ENCODE measurements at places on chromosomes 7 and 10.

DNA sequence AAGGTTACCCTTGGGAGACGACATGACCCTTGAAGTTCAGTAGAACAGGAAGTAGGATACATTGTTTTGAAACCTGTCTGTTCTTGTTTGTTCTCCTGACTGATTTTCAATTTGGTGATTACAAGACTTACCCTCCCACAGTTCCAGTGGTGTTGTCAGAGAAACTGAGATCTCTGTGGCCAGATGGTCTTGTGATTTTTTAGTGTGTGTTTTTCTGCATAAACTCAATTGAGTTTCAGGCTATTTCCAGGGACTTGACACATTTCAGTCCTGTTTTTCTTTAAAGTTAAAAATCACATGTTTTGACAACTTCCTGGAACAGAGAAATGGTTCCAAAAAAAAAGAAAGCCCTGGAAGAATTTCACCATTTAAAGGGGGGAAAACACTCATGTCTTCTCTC lies 22.3 kb downstream of the PIK3CG start:
- no peak for DNase-seq

DNA sequence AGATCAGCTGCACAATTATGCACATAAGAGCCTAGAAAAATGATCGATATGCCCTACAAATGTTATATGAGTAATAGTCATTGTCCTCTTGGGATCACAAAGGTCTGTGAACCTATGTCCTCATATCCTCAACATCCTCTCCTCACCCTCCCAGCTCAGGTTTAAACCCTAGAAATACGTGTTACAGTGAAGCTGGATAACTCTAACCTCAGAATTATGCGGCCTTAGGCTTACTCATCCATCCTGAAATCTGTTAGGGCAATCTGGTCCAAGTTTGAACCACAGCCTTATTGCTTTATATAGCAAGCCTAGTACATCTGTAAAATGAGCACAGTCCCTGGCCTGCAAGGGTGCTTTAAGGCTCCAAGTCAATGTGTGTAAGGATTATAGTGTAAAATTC lies 84.2 kb upstream of the FRMD4A start:
- no peak for DNase-seq

- no peak for DNase-seq
Measured at GRCh38 chr10:35452171-35452570, 115.9 kb downstream of the CCNY start.

DNA sequence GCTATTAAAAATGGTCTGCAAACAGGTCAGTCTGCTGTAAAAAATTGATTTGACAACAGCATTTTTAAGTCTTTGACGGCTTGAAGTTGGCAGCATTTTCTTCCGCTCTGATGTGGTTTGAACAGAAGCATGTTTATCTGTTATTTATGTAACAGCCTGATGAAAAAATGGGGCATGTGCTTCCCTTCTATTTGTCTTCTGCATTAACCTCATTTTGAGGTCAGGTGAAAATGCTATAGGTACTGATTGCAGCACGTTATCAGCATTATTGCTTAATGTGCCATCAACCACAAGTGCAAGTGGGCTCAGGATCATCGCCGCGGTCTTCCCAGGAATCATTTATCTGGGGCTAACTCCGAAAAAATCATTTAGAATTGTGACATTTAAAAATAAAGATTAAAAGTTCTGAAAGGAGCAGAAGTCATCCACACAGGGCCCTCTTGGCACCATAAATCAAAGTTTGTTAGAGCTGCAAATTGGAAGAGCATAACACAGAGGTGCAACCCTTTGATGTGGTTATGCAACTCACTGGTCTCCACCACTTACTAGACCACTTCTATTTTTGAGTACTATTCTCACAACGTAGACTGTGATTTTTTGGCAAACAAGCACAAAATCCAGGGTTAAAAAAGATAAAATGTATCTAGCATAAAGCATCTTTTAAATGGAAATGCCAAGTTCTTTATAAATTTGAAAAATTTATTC lies 307.7 kb downstream of the MDFIC start:
- no peak for DNase-seq

GRCh38 chr7:25678215-25678614 lies 449.9 kb upstream of the NPVF start:
- DNase-seq: no peak

GRCh38 chr7:105016709-105017656 lies 3.0 kb downstream of the KMT2E start:
- no peak for DNase-seq

DNA sequence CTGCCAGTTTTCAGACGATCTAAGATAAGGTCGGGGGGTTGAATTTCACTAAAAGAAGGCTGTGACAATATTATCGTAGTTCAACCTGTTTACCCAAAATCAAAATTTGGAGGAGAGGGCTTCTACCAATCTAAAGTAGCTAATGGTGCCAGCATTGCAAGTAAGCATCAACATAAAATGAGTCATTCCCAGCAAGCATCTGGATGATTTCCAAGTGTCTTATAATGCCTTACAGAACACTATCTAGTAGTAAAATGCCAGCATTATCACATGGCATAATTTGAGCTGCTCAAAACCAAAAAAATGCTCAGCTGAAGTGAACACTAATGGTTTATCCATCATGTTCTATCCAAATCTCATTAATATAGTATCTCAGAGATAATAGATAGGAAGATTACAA lies 1193.9 kb downstream of the DNAJB9 start:
- DNase-seq: no peak

- DNase-seq: no peak
Measured at GRCh38 chr7:68868978-68869377, 729.3 kb upstream of the AUTS2 start.

- no peak for DNase-seq
Measured at GRCh38 chr10:20953120-20953519, 56.0 kb upstream of the NEBL start.
